ENCODE measurements at places on chromosomes 2 and 18.

GRCh38 chr2:147051248-147051647 is 793.6 kb upstream of the ACVR2A start:
- peak; percentile 43 for DNase-seq

DNA sequence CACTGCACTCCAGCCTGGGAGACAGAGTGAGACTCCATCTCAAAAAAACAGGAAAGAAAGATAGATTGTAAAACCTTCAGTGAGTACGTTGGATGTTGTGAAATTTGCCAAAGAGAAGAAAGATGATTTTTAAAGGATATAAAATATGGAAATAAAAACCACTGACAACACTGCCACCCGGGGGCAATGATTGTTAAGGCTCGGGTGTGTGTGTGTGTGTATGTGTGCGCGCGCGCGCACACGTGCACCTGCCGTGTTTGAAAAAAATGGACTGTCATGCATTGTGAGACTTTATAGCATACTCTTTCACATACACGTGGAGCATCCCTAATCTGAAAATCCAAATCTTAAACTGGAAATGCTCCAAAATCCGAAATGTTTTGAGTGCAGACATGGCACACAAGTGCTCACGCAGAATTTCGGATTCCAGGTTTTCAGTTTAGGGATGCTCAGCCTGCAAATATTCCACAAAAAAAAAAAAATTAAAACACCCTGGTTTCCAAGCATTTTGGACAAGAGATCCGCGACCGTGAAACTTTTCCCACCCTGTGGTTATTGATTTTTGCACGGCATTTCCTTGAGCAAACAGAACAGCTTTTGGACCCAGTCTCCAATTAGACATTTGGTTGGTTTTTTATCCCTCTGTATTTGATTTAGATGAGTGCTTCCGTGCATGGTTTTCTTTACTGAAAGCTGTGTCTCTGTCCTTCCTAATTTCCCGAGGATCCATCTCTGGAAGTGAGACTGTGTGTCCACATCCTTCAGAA is 269.2 kb downstream of the AGAP1 start:
- no peak for DNase-seq

DNA sequence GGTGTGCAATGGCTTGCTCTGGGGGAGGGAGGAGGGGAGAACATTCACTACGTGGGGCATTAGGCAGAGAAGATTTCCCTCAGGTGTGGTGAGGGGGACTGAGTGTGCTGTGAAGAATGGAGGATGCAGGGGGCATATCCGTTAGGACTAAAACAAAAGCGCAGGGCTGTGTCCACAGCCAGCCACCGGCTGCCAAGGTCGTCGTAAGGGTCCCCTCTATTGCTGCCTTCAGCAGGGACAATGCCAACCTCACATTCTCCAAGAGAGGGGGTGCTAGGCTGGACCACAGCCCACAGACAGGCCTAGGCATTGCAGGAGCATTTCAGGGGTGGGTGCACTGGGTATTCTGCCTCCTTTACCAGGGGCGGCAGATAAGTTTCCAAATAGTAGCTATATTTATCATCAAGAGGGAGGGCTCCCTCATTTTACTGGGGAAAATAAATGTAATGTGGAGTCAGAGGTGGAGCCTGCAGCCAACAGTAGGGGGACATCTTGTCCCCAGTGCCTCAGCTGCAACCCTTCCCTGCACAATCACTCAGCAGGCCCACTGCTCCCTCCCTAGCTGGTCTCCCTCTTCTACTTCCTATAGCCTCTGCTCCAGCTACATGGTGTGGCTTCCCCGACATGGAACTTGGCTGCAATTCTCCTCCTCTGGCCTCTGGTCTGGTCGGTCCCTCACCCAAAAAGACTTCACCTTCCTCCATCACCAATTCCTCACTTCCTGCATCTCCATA is 74.9 kb upstream of the OTOF start:
- DNase-seq = no peak

DNA sequence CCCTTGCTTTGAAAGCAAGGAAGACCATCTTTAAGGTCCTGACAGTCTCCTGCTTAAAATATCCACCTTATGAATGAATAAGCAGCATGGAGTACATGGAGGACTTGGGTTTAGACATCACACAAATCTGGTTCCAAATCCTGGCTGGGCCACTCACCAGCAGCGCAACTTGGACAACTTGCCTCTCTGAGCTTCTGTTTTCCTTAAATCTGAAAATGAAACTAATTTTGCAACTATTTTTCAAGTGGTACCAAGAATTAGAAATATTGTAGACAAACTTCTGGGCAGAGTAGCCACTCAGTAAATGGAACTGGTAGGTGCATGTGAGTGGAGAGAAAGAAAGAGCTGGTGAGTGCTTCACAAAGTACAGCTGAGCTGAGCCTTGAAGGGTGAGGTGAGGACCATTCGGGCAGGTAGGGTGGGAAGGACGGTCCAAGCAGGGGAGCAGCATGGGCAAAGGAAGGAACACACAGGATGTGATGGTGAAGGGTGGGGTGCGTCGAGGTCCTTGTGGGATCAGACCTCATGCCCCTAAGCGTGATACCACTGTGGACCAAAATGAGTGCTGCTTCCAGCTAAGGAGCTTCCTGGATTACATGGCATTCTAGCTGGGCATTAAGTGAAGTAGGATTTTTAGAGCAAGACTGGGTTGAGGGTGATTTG is 14.4 kb upstream of the TET3 start:
- DNase-seq = no peak
